ENCODE measurements at places on chromosomes 6 and 20.
A peak's percentile ranks its signal among the peaks of the same experiment; 100 is the strongest.

DNA sequence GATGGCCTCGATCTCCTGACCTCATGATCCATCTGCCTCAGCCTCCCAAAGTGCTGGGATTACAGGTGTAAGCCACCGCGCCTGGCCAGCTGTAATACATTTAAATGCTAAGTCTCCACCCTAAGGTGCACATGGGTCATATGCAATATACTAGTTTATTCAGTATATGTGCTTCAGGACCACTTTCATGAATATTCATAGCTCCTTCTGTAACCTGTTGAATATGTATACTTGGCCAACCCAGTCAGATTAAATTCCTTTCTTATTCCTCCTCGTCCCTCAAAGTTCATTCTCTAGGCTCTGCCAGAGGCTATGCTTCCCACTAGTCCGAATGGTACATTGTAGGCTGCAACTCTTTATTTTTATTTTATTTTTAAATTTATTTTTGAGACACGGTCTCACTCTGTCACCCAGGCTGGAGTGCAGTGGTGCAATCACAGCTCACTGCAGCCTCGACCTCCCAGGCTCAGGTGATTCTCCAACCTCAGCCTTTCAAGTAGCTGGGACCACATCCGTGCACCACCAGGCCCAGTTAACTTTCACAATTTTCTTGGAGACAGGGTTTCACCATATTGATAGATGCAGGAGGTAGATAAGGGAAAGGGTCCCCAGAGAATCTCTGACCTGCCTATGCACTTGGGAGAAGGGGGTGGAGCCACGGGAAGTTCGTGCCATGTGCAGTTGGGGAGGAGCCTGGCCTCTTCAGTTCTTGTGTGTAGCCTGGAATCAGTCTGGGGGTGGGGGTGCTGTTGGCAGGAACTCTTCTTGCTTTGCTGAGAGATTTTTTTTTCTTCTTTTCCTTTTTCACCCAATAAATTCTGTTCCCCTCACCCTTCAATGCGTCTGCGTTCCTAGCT lies 41.3 kb upstream of the DDR1 start:
- no peak for DNase-seq

DNA sequence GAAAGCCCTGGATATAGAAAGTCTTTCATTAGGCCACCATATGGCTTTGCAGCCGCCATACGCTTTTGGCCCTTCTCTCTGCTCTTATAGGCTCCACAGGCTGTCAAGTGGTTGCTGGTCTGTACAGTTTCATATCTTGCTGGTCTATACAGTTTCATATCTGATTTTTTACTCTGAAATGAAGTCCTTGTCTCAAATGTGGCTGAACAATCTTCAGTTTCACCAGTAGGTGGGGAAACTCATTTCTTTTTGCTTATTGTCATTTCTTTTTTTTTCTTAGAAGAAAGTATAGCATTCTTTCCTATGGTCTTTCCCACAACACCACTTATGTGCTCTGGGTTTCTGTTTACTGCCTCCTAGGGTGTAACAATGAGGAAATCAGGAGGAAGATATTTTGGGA lies 771.4 kb upstream of the MMS22L start:
- peak; percentile 3 for DNase-seq

DNA sequence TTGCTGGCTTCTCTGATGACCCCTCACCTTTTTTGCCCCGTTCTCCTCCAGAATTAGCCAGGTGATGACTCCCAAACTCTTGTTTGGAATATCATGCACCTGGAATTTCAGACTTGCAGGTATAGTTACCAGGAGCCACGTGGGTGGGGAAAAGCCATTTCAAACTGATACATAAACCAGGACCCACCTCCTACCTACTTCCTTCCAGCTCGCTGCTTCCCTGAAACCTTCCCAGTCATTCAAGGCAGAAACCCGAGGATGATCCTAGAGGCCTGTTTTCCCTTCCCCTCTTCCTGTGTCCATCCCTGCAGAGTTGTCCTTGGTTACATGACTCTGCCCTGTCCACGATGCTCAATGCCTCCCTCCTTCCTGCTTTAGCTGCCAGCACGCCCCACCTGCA lies 101.9 kb downstream of the MTHFD1L start:
- DNase-seq: no peak

GRCh38 chr20:37372441-37372840 lies 26.5 kb downstream of the SRC start:
- DNase-seq: no peak

- DNase-seq: peak; percentile 98
Measured at GRCh38 chr6:14734416-14735340, 511.2 kb upstream of the JARID2 start.

DNA sequence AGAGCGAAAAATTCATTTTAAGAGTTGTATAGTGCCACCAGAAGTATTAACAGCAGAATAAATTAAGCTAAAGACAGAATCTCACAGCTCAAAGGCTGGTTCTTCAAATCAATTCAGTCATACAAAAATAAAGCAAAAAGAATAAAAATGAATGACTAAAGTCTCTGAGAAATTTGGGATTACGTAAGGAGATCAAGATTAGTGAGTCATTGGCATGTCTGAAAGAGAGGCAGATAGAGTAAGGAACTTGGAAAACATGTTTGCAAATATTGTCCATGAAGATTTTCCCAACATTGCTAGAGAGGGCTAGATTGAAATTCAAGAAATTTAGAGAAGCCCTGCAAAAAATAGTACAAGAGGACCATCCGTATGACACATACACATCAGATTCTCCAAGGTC lies 1413.9 kb upstream of the ADGRB3 start:
- DNase-seq: no peak

GRCh38 chr6:52691718-52692117 lies 20.8 kb downstream of the TMEM14A start:
- no peak for DNase-seq

GRCh38 chr20:7136886-7137285 lies 369.4 kb downstream of the BMP2 start:
- no peak for DNase-seq

DNA sequence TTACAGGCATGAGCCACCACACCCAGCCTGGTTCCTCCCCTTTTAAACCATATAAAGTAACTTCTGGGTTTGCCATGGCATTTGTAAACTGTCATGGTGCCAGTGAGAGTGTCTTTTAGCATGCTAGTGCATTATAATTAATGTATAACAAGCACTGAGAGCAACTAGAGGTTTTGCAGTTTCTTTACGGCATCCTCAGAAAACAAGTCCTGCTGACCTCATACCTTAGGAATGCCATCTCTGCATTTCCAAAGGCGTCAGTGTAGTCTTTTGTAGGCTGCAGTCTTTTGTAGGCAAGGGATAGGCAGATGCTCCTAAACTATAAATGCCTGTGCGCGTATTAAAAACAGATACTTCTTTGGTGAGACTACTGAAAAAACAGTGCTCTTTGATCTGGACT lies 75.0 kb upstream of the EZR start:
- no peak for DNase-seq

DNA sequence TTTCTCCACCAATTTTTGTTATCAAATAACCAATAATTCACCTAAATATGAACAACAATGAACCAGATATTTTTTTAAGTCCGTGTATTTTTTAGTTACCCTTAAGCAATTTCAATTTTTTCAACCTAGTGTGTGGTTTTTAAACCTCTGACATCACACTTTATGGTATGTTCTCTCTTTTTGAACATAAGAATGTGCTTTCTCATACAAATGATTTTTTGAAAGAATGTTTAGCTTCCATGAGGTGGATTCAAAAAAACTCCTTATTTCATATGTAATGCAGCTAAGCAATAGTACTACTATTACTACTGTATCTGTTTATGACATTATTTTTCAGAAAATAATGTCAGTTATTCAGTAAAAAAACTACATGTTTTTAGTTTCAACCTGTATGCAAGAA lies 19.4 kb upstream of the MEI4 start:
- DNase-seq: no peak

DNA sequence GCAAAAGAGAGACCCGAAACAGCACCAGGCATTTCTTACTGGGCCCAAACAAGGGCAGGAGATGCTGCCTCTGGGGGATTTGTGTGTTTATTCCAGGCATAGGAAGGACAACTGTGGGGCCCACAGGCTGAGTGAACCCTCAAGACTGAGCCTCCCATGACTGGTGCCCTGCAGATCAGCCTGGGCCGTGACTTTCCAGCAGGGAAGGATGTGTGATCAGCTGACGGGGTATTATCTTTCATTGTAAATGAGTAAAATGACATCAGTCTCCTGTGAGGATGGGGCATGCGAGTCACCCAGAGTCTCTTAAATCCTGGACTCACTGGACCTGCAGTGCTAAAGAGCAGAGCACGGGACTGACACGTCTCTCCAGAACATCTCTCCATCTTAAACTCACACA lies 3.9 kb upstream of the TEAD3 start:
- DNase-seq: no peak

DNA sequence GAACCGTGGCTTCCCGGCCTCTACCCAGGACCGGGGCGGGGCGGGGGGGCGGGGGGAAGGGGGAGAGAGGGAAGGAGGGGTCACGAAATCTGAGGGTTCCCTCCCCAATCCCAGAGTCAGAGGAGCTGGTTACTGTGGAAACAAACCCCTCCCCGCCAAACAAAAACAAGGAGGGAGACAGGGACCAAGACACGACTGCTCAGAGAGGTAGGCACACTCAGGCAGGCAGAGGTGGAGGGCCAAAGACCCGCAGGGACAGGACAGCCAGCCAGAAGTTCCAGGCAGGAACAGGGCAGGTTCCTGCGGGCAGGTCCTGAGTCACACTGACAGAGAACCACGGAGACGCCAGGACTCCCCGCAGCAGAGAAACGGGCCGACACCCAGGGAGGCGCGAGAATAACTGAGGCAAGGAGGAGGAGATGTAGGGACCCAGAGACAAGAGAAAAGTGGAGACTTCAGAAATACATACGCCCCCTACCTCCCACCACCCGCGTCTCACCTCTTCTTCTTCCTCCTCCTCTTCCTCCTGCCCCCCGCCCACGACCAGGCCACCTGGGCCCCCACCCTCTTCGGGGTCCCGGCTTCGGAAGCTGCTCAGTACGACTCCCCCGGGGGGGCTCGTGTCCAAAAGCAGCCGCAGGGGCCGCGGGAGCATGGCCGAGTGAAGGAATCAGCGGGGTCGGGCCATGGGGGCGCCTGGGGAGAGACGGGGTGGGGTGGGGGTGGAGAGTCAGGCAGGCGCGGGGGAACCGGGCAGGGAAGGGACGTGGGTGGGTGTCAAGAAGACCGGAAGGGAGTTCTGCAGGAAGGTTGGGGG lies 578 bp downstream of the RGL2 start:
- DNase-seq: peak; percentile 73

- no peak for DNase-seq
Measured at GRCh38 chr6:73560182-73560732, 39.4 kb upstream of the EEF1A1 start.

- no peak for DNase-seq
Measured at GRCh38 chr20:21967481-21967880, 262.0 kb downstream of the PAX1 start.

DNA sequence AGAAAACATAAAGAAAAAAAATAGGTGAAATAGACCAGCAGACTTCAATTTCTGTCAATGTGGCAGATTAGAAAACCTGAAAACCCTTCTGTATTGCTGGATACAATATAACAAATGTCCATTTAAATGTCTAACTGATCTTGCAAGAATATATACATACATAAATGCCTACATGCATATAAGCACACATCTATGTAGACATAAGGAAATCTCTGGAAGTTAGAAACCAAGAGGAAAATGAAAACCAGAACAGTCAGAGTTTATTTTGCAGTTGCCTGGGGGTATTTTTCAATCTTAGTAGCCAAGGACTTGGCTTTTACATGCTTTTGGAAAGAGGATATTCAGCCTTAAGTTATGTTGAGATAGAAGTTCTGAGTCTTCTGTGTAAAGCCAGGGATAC lies 184.0 kb downstream of the RPS12 start:
- DNase-seq: no peak

DNA sequence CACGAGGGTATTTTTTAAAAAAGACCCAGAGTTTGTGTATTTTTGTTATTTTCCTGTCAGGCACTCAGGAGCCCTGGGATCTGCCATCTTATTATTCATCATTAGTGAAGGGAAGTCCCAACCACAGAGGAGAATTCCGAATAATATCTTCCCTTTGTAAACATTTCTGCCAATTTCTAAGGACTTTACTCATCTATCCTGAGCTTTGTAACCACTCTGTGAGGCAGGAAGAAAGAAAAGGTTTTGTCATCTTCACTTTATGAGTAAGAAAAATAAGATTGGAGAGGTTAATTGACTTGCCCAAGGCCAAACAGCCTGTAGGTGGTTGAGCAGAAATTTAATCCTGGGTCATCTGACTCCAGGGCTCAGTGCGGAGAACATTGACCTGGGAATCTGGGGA lies 23.0 kb upstream of the IYD start:
- DNase-seq: no peak

DNA sequence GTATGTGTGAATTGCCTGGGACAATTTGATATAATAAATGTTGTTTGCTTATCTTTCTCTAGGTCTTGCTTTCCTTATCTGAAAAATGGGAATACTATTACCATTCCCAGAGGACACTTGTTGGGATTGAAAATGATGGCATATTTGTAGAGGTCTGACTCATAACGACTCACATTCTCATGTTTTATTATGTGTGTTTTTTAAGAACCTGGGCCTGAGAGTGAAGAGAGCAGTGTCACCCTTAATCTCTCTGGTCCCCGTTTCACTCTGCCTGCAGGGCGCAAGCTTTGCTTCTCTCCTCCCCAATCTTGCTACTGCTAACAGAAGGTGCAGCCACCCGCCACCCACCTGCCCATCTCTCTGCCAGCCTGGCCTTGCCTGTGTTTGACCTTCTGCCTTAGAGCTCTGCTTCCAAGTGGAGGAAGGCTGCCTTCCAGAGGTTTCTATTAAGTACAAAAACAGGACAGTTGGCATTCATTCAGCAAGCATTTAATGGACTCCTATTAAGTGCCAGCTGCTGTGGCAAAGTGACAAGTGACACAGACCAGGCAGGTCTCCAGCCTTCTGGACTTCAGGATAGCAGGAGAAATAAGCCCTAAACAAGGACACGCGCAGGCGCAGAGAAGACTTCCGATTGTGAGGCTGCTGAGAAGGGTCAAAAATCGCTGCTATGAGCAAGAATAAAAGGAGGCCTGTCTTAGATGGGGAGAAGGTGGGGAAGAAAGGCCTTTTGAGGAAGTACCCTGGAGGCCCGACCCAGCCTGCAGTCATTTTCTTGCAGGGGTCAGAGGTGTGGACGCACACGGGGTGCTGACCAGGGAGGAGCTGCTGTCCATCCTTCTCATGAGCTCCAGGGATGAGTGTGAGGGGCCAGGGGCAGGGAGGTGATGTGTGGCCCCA lies 112.5 kb downstream of the JPH2 start:
- no peak for DNase-seq

DNA sequence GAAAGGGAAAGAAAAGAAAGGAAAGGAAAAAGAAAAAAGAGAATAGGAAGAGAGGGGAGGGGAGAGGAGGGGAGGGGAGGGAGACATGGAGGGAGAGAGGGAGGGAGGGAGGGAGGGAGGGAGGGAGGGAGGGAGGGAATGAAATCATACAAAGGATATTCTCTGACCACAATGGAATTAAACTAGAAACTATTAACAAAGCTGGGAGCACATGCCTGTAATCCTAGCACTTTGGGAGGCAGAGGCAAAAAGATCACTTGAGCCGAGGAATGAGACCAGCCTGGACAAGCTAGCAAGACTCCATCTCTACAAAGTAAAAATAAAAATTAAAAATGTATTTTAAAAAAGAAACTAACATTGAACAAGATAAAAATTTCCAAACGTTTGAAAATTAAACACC lies 62.8 kb downstream of the ILRUN start:
- DNase-seq: no peak
